ENCODE measurements at places on chromosomes 5 and 9. TPM values are rescaled to one million over a fixed set of nuclear protein-coding genes. Genes with fewer than 3 reads are reported as not detected.

GRCh38 chr9:108209132-108209685 is 646.6 kb downstream of the ACTL7B start:
- H3K27me3 ChIP-seq: no peaks in the 10 kb centered on the region
- DNase-seq: no peak
- H3K27ac ChIP-seq: no peak overlapping the region
- H3K4me3 ChIP-seq: no peak overlapping the region
- H3K4me1 ChIP-seq: peaks cover 3% of the 10 kb centered on the region

Gene TAF11L5
- total RNA-seq: not detected

Gene TAF11L9
- total RNA-seq: not detected

DNA sequence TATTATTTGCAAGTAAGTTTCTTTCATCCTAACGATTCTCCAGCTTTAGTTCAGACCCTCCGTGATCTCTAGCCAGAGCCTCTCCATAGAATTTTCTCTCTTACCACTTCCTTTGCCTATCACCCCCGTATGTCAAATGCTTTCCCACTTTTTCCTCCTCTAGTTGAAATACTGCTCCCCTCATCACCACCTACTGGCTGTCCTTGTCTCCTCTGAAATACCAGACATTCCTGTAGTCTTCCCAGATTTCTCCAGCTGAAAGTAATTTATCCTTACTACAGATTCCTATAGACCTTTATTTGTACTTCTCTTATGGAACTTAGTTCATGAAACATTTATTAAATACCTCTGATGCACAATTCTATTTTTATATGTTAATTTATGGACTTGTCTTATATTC is 36.0 kb upstream of the GLIPR2 start:
- no peak overlapping the region for H3K27ac ChIP-seq
- H3K36me3 ChIP-seq: peaks cover 2% of the 10 kb centered on the region
- H3K4me3 ChIP-seq: no peak overlapping the region
- H3K4me1 ChIP-seq: peaks cover 7% of the 10 kb centered on the region
- no peaks in the 10 kb centered on the region for H3K27me3 ChIP-seq

- H3K27me3 ChIP-seq: no peaks in the 10 kb centered on the region
- H3K27ac ChIP-seq: no peak overlapping the region
- peak; percentile 25 for DNase-seq
- no peaks in the 10 kb centered on the region for H3K4me1 ChIP-seq
- no peak overlapping the region for H3K4me3 ChIP-seq
Measured at GRCh38 chr5:112174959-112175594, 244.0 kb downstream of the EPB41L4A start.

- H3K27me3 ChIP-seq: no peaks in the 10 kb centered on the region
- no peaks in the 10 kb centered on the region for H3K36me3 ChIP-seq
- H3K4me1 ChIP-seq: peaks cover 11% of the 10 kb centered on the region
- DNase-seq: peak; percentile 76
Measured at GRCh38 chr9:33868440-33868973, 51.5 kb downstream of the UBE2R2 start.

GRCh38 chr9:93560991-93561390 is 15.4 kb upstream of the PHF2 start:
- H3K27me3 ChIP-seq: no peaks in the 10 kb centered on the region
- H3K4me3 ChIP-seq: no peak overlapping the region
- H3K27ac ChIP-seq: no peak overlapping the region
- DNase-seq: no peak
- H3K4me1 ChIP-seq: no peaks in the 10 kb centered on the region

Gene HTR1A
- total RNA-seq: not detected

DNA sequence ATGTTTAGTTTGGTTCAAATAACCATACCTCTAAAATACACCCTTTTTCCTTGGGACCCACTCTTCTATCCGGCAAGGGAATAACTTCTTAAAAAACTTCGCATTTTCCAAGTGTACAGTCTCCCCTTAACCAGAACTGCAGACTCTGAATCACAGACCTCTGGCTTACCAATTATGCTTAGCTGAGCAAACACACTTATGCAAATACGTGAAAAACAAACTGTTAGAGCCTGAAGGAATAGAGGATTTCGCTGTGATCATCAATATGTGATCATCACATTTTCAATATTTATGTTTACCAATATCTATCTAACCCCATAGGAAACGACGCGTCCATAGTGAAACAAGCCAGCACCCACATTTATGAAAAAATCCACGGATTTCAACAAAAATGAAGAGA is 1.3 kb downstream of the LPAR1 start:
- H3K4me3 ChIP-seq: peak overlapping the region; percentile 94
- no peaks in the 10 kb centered on the region for H3K36me3 ChIP-seq
- H3K27ac ChIP-seq: peak overlapping the region; percentile 66
- H3K27me3 ChIP-seq: no peaks in the 10 kb centered on the region
- peaks cover 10% of the 10 kb centered on the region for H3K4me1 ChIP-seq

- H3K27ac ChIP-seq: no peak overlapping the region
- no peak overlapping the region for H3K4me3 ChIP-seq
- DNase-seq: peak; percentile 55
- H3K27me3 ChIP-seq: no peaks in the 10 kb centered on the region
- peaks cover 18% of the 10 kb centered on the region for H3K4me1 ChIP-seq
- no peaks in the 10 kb centered on the region for H3K36me3 ChIP-seq
Measured at GRCh38 chr9:115946530-115946929, 207.1 kb upstream of the PAPPA start.

DNA sequence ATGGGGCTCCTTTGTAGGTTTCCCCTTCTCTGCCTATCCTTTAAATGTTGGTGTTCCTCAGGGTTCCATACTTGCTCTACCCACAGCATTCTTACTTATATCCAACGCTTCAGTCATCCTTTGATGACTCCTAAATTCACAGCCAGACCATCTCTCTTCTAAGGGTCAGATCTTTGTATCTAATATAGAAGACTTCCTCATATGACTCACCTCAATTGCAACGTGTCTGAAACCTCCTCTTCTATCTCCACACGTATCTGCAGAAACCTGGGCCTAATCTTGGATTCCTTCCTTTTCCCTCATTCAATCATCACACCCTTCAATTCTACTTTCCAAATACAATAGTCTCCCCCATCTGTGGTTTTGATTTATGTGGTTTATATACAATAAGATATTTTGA is 68.3 kb downstream of the HMGCR start:
- no peak overlapping the region for H3K27ac ChIP-seq
- no peak for DNase-seq
- H3K27me3 ChIP-seq: no peaks in the 10 kb centered on the region
- no peak overlapping the region for H3K4me3 ChIP-seq

- no peak overlapping the region for H3K27ac ChIP-seq
- DNase-seq: no peak
- H3K27me3 ChIP-seq: no peaks in the 10 kb centered on the region
- no peak overlapping the region for H3K4me3 ChIP-seq
- no peaks in the 10 kb centered on the region for H3K36me3 ChIP-seq
- no peaks in the 10 kb centered on the region for H3K4me1 ChIP-seq
Measured at GRCh38 chr9:117541181-117541580, 126.3 kb upstream of the ASTN2 start.

- H3K36me3 ChIP-seq: no peaks in the 10 kb centered on the region
- H3K27ac ChIP-seq: no peak overlapping the region
- no peaks in the 10 kb centered on the region for H3K4me1 ChIP-seq
Measured at GRCh38 chr9:86545090-86545489, 190.9 kb upstream of the TUT7 start.

Gene PCAT7
- total RNA-seq: under 0.01 TPM

Measured in fibroblast of lung (primary cell).